ENCODE measurements at places on chromosomes 3 and 15.

DNA sequence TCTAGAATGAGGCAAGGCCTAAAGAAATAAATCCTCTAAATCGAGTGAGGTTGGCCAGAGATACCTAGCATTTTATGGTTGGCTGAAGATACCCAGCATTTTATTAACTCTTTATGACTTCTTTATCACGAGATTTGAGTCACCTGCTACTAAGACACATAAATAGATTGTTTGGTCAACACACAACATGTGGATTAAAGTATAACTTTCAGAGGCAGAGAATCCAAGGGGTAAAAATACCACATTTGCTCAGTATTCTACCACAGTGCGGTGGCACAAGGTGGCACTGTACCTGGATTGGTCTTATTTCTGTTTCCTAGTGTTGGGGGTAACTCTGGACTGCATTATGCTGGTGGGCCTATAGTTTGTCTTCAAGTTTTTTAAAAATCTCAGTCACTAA, 27.0 kb upstream of the VILL start:
- DNase-seq = no peak

DNA sequence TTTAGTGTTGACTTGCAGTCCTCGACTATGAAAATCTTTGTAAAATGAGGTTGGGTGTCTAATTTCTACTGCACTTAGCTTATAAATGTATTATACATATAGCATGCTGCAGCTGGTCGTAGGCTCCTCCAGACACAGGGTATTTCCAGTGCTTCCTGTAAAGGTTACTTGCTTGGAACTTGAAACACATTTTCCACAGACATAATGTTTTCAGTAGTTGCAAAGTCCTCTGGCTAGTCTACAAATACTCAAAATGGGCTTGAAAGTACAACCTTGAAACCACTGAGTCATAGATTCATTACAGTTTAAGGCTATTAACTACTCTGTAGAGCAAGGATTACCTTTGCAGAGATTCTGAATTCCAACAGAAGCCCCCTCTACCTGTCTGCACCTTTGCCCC, 464.1 kb downstream of the RAP2B start:
- DNase-seq = no peak

- DNase-seq = no peak
Observed at GRCh38 chr3:70360979-70361760, 48.7 kb upstream of the MDFIC2 start.

DNA sequence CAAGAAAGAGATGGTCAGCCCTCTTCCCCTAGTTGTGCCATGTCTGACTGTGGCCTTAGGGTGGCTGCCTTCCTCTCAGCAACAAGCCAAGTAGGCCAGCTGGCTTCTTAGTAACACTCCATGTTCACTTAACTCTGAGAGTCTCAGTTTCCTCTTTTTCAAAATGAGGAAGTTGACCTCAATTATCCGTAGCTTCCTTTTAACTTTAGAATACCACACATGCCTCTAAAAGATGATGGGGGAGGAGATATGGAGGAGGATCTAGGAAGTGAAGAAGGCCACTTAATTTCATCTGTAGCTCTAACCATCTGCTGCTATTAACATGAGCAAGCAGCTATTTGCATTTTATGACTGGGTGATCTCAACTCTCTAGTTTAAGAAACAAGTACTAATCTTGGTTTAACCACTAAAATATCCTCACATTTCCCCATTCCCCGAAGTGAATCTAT, 32.9 kb downstream of the CD200R1L start:
- DNase-seq = no peak

DNA sequence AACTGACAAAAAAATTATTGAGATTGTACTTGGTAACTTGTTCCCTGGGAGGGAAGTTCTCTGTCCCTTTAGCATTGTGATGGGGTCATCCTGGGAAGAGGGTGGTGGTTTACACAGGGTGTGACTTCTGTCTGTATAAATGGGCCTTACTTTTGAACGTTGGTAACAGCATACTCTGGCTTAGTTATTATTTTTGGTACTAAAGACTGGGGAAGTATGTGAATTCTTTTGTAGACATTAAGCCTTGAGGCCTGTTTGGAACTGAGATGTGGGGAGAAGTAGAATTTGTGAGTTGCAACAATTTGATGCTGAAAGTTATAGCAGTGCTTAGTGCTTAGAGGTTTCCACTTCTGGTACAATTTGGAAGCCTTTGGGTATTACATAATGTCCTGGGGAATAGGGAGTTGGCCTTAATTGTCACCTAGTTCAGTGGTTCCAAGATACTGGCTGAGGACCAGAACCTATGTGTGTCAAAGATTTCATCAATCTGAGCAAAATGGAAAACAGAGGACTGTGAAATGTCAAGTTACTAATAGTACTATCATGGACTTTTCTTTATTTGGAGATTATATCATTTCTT, 15.9 kb downstream of the TLNRD1 start:
- DNase-seq = no peak

DNA sequence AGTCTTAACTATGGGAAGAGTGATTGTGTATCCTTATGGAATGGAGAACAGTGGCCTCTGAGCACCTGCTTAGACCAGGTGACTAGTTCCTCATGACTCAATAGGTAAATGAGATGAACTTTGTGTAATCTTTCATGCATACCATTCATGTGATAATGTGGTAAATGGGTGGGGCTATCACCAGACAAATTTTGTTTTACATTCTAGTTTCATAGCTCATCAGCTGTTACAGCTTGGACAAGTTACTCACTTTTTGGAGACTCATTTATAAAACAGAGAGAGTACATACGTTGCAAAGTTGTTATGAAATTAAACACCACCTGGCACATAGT, 103.7 kb upstream of the TGFBR2 start:
- DNase-seq = no peak

DNA sequence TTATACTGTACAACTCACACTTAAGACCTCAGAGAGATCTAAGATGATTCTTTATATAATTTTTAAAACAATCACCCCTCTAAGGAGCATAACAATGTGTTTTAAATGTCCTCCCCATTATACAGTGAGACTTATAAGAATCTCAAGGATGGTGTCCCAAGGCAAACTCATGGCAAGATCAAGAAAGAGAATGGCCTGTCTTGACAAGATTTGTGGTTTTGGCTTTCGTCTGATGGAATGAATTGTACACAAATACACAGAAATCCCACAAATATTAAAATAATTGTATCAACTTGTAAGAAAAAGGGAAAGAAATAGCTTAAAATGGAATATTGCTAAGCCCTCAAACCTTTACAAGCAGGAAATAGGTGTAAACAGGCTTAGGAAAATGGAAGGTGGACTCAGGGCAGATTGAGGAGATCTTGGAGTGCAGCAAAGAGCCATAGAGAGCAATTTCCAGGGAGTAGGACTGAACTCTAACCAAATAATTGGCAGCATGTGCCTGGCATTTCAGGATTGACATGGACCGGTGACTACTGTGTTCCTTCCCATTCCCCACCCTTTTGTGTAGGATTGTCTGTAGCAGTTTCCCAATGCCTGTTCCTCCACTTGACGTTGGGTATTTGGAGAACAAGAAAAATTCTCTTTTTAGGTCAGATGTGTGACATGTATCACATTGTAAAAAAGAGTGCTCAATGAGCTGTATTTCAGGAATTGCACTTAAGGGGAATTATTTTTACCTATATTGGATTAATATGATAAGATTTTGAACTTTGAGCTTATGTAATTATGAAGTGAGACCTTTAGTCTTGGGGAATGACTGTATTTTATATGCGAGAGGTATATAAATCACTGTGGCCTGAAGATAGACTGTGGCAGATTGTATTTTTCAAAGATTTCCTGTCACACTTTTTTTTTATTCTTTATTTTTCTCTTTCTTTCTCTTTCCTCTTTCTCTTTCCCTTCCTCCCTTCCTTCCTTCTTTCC, 317.8 kb upstream of the SLITRK3 start:
- DNase-seq = no peak

DNA sequence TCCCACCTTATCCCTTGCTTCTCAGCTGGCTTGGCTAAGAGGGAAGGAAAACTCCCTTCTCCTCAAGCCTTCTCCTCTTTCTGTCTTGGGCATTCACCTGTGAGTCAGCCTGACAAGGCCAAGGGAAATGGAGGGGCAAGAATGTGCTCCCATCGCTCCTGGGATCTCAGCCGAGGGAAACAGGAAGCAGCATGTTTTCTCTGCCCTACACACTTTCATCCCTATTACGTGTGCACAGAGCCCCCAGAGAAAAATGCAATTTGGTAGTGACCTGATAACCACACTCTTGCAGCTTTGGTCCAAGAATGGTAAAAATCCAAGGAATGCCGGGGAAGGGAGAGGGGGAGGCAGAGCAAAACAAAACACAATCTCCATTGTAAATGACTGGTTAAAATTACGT, 32.9 kb upstream of the MTMR10 start:
- DNase-seq = no peak

- DNase-seq = no peak
Observed at GRCh38 chr15:78306176-78306774, 6.9 kb upstream of the SKIC8 start.

DNA sequence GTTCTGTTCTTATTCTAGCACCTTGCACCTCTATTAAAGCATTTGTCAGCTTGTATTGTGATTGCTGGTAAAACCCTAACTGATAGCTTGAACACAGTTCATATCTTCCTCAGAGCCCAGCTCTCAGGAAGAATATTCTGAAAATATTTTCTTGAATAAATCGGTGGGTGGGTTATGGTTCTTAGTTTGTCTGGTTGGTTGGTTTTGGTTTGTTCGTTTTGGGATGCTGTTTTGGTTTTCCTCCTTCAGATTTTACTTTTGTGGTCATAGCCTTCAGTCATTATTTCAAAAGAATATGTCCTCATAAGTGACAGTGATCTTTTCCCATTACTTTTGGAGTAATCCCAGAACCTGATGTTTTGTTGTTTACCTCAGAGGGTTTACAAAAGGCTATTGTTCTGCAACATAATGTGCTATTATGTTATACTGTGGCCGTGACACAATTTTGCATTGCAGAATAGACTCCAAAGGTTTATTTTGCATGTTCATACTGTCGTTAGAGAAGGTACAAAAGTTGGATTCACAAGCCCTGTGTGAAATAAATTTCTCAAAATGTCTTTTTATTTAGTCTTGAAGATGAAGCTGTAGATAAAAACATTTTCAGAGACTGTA, 2.7 kb upstream of the TMEM87A start:
- DNase-seq = no peak

DNA sequence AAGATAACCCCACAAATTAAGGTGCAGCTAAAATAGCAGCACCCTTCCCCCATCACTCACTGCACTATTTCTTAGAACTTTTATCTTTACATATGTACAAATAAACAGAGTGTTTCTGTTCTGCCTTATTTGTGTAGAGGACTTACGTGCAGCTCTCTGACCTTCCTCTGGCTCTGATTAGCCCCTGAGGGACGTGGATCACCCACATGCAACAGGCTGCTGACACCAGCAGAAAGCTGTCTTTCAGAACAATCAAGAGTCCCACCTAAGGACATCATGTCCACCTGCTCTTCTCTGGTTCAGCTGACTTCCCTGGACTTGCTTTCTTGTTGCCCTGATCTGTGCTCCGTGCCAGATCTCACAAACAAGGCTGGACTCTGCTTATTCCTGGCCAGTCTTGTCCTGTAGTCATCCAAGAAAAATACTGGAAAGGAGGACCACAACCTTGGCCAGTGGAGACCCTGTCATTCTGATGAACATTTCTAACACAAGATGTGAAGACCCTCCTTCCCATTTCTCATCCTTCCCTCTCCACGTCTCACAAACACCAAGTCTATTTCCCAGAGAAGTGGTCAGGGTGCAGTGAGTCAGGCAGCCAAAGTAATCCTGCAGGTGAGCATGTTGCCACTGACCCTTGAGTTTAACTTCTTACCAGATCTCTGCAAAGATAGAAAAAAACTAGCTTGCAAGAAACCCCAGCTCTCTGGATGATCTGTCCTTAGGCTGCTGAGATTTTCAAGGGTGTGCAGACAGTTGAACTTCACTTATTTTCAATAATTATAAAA, 243.6 kb upstream of the ICE2 start:
- DNase-seq = no peak

GRCh38 chr3:111621535-111621934, 26.4 kb upstream of the ZBED2 start:
- no peak for DNase-seq

GRCh38 chr15:59116141-59116540, 11.2 kb downstream of the CCNB2 start:
- no peak for DNase-seq

DNA sequence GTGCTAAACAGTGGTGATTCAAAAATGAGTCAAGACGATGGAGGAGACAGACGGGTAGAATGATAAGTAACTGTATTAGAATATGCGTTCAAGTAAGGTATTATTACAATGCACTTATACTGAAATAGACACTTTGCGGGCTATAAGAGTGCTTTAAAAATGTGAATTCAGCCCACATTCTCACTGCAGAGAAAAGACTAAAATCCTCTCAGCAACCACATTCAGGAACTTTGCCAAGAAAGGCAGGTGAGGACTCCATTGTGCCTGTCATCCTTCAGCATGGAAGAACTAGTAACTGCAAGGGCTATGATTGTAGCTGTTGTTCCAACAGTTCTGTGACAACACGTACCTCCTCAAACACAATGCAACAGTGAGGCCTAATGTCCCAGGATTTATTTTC, 272.0 kb downstream of the RORA start:
- no peak for DNase-seq

DNA sequence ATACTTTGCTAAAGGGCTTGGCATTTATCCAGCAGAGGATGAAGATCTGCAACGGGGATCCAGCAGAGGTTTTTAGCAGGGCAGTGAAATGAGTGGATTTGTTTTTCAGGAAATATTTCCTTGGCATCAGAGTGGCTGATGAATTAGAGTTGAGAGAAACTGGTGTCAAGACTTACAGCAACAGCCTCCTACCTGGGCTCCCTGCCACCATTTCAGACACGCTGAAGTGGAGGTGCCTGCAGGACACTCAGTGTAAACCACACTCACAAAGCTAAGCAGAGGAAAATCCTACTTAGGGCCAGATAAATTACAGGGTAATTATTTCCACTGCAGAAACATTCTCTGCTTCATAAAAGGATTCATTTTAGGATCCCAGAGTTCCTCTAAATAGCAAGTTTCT, 519.7 kb downstream of the FGF12 start:
- DNase-seq = no peak

DNA sequence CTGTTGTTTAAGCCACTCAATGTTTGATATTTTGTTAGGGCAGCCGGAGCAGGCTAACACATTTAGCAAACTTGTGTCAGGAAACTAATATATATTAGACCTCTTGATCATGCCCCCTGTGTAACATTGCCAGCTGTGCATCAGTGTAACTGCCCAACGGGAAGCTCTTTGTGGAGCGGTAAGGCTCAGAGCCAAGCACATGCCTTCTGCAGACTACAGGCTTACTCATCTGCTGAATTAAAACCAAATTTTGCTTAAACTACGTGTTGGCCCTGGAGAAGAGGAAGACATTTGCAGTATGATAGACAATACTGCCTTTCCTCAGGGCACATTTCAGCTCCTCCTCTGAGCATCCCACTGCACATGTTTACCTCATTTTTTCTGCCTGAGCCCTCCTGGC, 50.5 kb upstream of the KCNMB2 start:
- DNase-seq = no peak
